Fibroblast of skin of left biceps (primary cell): ENCODE measurements at places on chromosomes 7 and 10.

- peak; percentile 78 for DNase-seq
These were observed 707.5 kb upstream of the FZD8 start for GRCh38 chr10:36349445-36350078.

DNA sequence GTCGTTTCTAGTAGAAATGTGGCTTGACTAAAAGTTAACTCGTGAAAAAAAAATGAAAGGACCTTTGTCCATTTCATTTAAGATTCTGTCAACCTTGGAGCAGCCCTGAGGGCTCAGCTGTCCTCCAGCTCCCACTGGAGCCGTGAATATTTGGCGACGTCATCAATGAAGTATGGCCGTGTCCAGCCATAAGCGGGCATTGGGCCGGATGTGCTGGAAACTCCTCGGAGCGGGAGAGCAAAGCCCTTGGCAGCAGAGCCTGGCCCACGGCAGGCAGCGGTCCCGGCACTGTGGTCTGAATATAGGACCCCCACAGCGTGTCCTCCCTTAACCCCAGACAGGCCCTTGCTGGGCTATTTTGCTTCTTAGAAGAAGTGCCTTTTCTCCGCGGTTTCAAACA is 50.0 kb downstream of the JAKMIP3 start:
- DNase-seq: no peak

GRCh38 chr10:23095966-23096801 is 805 bp downstream of the MSRB2 start:
- DNase-seq: peak; percentile 33

DNA sequence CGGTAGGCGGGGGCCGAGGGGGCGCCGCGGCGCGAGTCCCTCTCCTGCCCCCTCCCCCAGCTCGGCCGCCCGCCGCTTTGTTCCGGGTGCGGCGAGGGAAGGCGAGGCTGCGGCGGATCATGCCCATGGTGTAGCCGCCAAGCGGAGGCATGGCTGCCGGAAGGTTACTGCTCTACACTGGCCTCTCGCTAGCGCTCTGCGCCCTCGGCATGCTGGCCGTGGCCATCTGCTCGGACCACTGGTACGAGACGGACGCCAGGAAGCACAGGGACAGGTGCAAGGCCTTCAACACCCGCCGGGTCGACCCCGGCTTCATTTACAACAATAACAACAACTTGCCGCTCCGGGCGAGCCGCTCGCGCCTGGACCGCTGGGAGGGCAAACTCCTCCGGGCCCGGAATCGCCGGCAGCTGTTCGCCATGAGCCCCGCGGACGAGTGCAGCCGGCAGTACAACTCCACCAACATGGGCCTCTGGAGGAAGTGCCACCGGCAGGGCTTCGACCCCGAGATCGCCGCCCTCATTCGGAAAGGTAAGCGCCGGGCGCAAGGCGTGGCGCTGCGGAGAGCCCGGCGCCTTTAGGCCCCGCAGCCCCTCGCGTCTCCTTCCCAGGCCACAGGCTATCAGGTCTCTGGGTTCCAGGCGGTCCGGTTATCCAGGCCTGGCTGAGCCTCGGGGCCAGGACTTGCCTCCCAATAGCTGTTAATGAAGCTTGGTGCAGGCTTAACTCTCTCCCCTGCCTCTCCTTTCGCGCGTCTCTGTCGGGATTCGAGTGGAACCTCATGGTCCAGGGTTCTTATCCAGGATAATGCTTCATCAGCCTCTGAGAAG is 513 bp downstream of the TMEM178B start:
- no peak for DNase-seq

DNA sequence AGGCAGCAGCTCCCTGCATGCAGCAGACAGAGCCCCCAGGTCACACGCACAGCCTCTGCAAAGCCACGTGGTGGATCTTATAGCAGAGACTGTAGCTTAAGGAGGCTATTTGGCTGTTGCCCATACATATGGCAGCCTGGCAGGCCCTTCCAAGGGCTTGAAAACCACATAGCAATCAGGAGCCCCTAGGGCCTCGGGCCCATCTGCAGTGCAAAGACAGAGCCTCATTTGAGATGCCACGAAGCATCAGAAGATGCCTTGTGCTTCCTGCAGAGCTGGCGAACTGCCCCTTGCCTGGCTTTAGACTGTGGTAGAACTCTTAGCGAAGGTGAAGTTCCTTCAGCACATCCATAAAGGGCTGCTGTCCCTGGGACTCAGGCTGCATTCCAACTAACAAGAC is 309.9 kb downstream of the GRID1 start:
- DNase-seq: no peak

DNA sequence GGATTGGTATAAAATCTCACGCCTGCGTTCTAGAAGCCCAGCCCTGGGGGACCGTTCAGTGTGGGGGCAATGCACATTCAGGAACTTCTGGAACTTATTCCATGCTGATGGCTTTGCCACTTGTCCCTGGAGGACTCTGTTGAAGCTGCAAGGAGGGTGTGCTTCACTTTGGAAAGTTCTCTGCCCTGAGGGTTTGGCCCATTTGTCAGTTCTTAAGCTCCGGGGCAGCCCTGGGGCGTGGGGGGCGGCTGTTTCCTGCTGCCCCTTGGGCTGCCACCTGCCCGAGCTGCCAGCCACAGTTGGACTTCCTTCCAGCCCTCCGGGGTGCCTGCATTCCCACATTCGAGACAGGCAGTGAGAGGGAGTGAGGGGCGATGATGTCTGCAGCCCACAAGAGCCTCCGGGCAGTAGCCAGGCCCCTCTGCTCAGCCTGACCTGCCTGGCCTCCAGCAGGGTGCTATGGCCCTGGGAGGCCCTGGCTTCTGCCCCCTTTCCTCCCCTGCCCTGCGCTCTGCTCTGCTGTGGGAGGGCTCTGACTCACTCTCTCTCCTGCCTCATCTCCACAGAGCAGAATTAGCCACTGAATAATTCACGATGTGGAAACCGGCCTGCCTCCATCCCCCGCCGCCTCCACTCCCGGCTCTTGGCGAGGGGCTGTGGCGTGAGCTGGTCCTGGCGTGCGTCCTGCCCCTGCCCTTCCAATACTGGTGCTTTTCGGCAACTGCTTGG is 1.9 kb downstream of the TTYH3 start:
- peak; percentile 52 for DNase-seq

DNA sequence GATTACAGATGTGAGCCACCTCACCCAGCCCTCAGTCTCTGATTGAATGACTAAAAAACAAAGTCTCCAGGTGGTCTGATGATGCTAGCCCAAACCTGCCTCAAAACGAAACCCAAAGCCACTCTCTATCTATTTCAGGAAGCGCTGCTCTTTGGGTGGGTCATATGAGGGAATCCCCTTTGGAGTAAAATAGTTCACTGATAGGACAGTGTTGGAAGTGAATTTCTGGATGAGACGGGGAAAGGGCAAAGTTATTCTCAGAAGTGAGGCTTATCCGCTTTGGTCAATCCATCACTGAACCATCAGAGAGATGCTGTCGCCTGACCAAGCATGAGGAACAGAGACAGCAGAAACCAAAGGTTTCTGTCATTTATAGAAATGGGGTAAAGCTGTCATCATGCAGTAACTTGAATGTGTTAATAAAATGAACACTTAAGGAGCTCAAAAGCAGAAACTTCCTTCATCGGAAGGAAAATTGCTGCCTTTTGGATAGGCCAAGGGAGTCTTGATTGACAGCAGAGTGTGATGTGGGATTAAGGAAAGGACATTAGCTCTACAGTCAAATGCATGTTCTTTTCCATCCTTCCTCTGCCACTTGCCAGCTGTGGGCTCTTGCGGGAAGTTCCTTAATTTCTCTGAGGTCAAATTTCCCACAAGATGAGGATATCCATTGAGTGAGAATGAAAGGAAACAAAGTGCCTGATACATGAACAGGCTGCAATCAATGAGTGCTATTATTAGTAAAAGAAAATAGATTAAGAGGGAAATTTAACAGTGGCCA is 64.9 kb upstream of the C1QL3 start:
- no peak for DNase-seq

- no peak for DNase-seq
These were observed 15.2 kb downstream of the BRAT1 start for GRCh38 chr7:2540133-2540532.

- DNase-seq: no peak
These were observed 7.0 kb downstream of the ATP6V0E2 start for GRCh38 chr7:149880638-149881311.

DNA sequence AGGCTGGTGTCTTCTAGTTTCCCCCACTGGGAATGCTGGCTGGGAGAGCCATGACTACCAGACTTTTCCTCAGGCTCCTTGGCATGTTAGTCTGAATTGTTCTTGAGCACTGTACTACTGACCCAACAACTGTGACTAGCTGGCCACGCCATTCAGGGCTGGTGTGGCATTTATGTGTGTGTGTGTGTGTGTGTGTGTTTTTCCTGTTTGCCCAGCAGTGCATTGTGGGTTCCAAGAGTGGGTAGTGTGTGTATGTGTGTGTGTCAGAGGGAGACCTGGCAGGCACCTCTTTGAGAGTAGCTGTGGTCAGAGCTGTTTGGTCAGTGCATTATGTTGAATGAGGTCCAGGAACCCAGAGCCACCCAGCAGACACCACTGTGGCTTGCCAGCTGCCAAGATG is 9.2 kb downstream of the PCBD1 start:
- DNase-seq: no peak

DNA sequence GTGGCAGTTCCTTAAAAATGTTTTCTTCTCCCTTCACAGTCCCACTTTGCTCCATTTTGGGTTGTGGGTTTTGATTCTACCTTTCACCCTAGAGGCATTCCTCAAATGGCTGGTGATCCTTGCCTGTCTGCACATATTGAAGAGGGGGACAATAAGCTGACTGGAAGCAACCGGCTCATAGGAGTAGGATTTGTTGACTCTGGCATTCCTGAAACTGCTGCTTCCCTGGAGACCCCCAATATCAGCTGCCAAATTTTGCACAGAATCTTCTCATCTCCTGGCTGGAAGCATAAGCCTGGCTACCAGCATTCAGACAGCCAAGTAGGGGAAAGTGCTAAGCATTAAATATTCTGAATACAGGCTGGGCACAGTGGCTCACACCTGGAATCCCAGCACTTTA is 53.7 kb downstream of the KIF5B start:
- DNase-seq: no peak

DNA sequence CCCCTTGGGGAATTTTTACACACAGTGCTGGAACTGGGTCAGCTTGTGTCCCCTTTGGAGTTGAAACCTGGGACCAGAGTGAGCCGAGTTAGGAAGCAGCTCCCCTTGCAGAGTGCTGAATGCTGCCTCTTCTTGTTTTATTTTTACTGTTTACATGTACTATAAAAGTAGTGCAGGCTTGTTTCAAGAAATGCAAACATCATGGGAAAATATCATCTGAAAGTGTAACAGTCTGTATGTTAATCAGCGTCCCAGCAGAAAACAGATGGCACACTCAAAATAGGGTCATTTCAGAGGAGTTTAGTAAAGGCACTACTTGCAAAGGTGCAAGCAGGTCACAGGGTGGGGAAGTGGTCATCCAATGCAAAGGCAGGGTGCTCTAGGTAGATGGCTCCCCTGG is 30.1 kb downstream of the CXCL12 start:
- DNase-seq: no peak

GRCh38 chr10:10587744-10588393 is 429.8 kb upstream of the CELF2 start:
- no peak for DNase-seq

DNA sequence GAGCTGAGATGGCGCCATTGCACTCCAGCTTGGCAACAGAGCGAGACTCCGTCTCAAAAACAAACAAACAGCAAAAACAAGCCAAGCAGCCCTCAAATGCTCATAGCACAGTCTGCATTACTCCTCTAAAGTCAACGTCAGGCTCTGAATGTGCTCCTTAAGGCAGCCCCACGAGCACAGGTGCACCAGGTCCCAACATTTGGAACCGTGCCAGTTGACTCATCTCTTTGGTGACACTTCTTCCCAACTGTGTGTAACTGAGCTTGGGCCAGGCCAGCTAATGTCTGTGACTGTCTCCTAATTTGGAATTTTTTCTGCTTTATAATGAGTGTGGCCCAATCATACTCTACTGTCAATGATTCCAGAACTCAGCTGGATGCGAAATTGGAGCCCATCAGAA is 66.3 kb upstream of the EFCAB10 start:
- DNase-seq: no peak

DNA sequence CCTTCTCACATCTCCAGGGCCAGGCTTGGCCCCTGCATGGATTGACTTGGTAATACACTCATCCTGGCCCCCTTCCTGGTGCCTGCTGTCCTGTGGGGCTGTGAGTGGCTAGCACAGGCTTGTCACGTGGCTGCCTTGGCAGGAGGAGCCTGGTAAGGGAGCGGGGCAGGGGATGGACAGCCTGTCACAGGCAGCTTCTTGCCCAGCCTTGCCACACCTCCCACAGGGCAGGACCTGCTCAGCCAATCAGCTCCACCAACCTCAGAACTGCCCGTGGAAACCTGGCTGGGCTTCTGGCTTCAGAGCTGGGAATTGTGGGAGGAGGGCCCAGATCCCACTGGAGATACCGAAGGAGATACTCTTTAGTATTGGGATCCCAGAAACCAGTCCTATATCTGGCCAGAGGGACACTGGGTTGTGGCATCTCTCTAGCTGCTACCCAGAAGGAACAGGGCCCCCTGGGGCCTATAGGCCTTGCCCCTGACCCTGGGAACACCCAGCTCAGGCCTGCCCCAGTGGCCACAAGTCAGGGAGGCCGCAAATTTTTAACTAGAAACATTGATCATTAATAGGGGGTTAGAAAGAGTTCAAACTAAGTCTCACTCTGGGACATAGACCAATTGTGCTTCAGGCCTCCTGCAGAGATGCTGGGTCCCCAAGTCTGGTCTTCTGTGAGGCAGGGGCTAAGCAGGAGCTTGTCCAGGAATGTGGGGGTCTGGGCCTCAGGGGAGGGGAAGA is at the start of gene HOGA1:
TSS of gene HOGA1 (plus strand) at position 330 of the 738 bp plus-strand sequence. CDS start at position 645, 315 bp downstream.
- no peak for DNase-seq

GRCh38 chr7:90626013-90626412 is 29.9 kb downstream of the CDK14 start:
- DNase-seq: peak; percentile 32

DNA sequence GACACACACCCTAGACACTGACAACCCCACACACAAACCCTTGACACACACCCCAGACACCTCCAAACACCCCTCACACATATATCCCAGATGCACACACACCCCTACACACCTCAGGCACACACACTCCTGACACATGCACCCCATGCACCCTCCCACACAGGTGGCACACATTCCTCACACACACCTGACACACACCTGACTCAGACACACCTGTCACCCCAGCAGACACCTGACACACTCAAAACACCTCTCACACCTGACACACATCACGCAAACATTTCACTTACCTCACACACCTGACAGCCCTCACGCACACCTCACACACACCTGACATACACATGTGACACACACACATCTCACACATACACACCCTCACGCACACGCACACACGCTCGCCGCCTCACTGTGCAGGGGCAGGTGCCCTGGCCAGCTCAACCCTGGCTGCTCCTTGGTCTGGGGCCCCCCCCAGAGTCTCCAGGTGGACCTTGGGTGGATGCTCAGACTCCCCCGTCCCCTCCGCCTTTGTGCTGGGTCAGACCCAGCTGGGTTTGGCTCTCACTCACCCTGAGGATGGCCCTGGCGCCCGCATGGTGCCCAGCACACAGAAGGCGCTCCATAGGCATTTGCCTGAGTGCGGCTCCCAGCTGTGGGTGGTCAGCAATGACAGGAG is 3.1 kb upstream of the CALY start:
- no peak for DNase-seq

GRCh38 chr10:24086296-24087086 is 122.4 kb upstream of the KIAA1217 start:
- DNase-seq: no peak
